ENCODE measurements at places on chromosomes 13 and 19.

DNA sequence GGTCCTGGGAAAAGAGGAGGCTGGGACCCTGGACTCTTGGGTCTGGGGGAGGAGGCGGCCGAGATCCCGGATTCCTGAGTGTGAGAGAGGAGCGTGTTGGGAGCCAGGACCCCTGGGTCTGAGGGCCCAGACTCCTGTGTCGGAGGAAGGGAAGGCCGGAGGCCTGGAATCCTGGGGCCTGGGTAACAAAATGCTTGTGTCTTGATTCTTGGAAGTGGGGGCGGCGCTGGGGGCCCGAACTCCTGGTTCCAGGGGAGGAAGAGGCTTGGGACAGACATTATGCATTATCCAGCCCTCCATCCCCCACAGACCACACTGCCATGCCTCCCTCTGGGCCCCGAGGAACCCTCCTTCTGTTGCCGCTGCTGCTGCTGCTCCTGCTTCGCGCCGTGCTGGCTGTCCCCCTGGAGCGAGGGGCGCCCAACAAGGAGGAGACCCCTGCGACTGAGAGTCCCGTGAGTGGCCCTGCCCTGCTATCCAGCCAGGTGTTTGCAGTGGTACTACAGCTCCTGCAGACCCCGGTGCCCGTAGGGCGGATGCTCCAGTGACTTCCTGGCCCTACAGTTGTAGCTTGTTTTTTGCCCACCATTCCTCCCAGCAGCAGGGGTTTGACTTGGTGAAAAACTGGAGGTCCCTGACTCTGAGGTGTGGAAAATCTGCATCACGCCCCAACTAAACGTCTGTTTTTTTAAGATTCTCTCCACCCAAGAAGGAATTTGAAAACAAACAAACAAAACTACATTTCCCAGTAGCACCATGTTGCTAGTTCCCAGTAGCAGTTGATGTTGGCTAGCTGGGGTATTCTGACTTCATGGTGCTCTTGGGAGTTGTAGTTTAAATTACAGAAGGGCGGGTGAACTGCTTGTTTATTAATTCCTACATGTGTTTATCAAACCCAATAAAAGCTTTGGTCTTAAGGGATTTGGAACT is 630 bp downstream of the NUCB1 start:
- DNase-seq = no peak

GRCh38 chr19:45553464-45553863 is 31.1 kb downstream of the OPA3 start:
- no peak for DNase-seq

DNA sequence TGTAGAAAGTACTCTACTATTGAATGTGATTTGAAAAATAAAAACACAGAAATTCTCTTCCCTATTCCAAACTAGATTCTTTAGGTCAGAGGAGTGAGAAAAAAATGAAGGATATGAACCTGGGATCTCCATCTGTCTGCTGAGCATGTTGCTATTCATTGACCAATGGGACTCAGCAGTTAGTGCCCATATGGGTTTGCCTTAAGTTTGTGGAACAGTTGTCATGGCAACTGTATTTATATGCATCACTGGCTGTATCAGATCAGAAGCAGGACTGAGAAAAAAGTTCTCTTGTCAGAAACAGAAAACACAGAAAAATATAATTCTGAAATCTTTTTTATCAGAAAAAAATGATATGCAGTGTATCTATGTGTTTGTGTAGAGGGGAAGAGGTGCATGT is 73.3 kb upstream of the ATXN8OS start:
- DNase-seq = no peak

- DNase-seq = no peak
Measured at GRCh38 chr13:29791508-29791907, 58.9 kb downstream of the UBL3 start.

DNA sequence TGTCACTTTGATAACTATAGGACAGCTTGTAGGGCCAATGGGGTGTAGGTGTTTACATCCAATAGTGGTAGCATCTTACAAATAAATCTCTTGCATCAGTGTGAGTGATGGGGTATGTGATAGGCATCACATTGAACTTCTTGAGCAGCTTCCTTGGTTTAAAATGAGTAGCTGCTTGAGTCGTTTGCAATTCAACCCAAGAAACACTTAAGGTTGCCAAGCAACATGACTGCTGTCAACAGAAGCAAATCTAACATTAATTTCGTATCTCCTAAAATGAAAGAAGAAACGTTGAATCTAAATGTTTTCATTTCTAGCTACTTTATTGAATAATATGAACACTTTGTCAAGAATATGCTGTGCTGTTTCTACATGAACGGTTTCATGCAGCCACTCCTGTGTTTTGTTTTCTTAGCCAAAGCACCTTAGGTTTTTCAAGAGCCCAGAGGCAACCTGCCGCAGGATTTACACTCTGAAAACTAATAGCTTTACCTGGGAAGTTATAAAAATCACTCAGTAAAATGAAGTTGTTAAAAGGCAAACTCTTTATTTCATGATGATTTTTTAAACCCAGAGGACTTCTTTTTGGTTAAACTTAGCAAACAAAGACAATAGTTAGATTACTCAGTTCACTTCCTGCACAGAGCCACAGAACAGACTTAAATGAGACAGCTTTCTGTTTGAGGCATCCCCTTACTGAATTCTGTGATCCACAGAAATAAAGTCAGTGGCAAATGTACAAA is 305.2 kb downstream of the MTUS2 start:
- DNase-seq = no peak

GRCh38 chr19:42306646-42307045 is 4.2 kb upstream of the PAFAH1B3 start:
- DNase-seq = no peak

DNA sequence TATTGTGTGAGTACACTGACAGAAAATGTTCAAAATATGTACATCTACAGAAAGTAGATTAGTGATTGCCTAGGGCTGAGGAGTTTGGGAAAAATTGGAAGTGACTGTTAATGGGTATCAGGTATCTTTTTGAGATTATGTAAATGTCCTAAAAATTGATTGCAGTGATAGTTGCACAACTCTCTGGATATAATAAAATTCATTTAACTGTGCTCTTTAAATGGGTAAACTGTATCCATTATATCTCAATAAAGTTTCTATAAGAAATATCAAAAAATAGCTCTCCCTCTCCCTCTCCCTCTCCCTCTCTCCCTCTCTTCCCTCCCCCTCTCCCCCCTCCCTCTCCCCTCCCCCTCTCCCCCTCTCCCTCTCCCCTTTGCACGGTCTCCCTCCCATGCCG is 9.4 kb upstream of the ZNF227 start:
- no peak for DNase-seq

GRCh38 chr19:47267350-47267759 is 7.3 kb upstream of the INAFM1 start:
- DNase-seq = no peak

GRCh38 chr13:26962671-26963070 is 202.1 kb upstream of the GPR12 start:
- DNase-seq = no peak

- no peak for DNase-seq
Measured at GRCh38 chr19:11534948-11535347, 3.7 kb upstream of the CNN1 start.

- no peak for DNase-seq
Measured at GRCh38 chr19:799076-799881, 2.0 kb downstream of the PTBP1 start.

- DNase-seq = no peak
Measured at GRCh38 chr19:49327878-49328544, 3.0 kb upstream of the SLC6A16 start.

DNA sequence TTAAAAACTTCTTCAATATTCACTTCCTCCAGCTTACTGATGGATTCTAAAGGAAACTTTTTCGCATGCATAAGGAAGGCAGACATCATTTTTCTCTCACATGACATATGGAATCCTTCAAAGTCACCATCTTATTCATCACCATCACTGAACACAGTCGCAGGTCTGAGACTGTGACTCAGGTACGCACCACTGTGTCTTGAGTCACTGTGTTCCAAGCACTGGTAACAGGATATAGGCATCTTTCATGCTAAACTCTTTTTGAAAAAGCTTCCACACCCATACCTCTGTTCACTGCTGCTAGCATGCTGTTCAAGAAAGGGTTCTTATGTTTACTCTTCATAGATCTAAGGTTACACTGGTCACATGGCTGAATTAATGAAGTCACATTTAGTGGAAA is 67.0 kb upstream of the SIAH3 start:
- DNase-seq = no peak

DNA sequence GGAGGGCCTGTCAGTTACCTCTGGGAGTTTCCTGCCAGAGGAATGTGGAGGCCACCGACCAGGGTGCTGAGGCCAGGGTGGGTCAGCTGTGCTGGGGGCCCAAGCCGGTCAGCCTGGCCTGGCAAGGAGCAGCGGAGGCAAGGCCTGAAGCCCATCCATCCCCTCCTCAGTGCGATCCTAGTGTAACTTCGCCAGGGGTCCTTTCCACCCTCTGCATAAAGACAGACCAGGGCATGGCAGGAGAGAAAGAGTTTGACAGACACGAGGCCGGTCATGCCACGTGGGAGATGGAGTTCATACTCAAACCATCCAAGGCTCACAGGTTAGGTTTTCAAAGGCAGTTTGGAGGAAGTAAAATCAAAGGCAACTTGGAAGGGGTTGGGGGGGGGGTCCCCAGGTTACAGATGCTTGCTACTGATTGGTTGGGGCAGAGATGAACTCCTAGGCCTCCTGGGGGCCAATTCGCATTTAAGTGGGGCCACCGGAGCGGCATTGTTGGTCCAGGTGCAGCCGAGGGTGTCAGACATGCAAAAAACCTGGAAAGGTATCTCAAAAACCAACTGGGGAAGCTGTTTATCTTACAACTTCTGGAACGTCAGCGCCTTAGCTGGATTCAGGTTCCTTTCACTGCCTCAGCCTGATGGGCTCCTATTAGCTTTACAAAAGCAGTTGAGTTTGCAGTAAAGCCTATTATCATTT is 36.8 kb upstream of the DPRX start:
- no peak for DNase-seq

DNA sequence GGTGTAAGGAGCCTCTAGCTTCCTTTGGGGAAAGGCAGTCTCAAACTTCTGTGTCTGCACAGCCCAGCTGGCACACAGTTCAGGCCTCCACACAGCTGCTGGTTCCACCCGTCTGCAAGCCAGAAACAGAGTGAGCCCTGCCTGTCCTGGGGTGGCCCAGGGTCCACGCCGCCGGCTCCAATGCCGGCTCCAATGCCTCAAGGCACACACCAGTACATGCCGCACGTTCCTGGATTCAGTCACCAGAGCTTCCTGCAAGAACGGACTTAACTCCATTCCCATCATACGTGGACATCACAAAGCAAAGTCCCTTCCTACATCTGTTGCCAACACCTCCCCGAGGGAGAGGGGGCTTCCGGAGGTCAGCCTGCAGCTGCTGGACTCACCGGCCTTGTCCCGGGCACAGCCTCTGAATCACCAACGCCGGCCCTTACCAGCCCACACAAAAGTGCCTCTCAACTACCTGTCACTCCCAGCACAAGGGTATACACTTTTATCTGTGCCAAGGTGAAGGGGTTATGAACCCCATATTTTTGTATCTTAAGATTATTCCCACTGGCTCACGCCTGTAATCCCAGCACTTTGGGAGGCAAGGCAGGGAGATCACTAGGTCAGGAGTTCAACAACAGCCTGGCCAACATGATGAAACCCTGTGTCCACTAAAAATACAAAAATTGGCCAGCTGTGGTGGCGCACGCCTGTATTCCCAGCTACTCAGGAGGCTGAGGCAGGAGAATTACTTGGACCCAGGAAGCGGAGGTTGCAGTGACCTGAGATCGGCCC is 8.5 kb downstream of the SH3GL1 start:
- no peak for DNase-seq

GRCh38 chr13:51794964-51795363 is 9.0 kb downstream of the DHRS12 start:
- no peak for DNase-seq

DNA sequence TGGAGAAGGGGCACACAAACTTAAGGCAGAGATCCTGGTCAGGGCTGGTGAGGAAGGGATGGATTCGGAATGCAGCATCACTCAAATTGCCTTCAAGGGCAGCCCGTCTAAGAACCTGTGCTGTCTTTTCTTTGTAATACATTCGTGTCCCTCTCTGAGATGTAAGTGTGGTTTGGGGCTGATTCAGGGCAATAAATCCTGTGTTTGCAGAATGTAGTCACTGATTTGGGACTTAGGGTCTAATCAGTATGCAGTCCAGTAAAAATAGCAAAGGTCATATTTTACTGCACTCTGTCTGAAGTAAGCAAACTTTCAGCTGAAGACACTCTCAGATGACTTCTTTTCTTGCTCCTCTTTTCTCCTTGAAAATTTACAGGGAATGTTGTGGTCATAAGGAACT is 93.8 kb upstream of the C1QTNF9B start:
- DNase-seq = no peak

GRCh38 chr13:35460061-35460460 is 16.4 kb downstream of the MAB21L1 start:
- DNase-seq = no peak

- no peak for DNase-seq
Measured at GRCh38 chr19:31715249-31715945, 366.2 kb upstream of the TSHZ3 start.

GRCh38 chr19:51422053-51422448 is 4.6 kb upstream of the SIGLEC10 start:
- DNase-seq = peak; percentile 96

DNA sequence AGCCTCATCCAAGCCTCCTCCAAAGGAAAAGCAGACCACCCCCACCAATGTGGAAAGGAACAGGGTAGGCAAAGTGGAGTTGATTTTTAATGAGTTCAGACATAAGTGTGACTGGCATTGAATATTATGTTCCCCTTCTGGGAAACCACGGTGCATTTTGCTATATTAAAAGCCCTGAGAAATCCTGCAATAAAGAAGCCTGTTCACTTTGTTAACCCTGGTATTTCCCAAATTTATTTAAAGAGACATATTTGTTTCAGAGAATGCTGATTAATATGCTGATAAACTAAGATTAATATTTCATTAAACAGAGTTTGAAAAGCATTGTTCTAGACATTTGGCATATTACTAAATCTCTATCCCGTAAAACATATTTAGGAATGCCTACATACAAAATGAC is 151.4 kb downstream of the FGF14 start:
- no peak for DNase-seq

DNA sequence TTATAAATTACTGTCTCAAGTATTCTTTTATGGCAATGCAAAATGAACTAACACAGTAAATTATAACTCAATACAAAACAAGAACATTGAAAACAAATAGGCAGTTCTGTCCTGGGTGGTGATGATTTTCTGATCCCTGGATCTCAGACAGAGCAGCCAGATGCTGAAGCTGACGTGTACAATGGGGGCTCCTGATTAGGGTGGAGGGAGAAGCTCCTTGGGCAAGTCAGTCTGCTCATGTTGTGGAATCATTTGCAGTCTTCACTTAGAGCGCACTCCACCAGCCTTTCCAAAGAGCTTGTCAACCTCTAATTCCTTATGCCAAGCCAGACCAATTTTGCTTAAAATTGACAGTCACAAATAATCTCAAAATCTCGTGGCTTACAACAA is 21.6 kb downstream of the FXYD5 start:
- no peak for DNase-seq

DNA sequence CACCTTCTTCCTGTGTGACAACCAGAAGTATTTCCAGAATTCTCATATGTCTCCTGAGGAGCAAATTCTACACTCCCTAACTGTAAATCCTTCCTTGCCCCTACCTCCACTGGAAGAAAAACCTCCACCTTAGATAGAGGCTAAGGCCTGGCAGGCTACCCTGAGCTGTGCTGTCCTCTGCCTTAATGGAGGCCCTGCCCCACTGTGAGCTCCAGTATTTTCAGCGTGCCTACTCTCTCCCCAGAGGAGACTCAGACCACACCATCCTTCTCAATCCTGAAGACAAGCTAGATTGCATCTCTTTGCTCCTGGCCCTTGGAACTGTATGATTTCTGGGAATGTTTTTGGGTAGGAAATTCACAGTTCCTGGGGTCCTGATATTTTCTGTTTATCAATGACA is 110.0 kb upstream of the OBI1 start:
- no peak for DNase-seq
